Stimulated activated CD8-positive, alpha-beta memory T cell treated with anti-CD3 and anti-CD28 coated beads, Interleukin-7, amount 100 ng/mL, for 4 hours (primary cell): ENCODE measurements at places on chromosomes 11 and 22.

DNA sequence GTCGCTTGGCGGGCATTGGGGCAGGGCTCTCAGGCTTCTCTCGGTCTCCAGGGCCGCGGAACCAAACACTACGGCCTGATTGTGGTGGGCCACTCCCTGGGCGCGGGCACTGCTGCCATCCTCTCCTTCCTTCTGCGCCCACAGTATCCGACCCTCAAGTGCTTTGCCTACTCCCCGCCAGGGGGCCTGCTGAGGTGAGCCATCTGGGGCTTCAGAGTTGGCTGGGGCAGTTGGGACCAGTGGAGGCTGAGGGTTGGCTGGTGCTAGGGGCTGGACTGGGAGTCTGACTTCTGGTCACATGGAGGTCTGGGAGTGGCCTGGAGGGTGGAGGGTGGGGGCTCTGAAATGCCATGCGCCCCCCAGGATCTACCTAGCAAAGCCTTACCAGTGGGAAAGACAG, 15.3 kb upstream of the MYRF start:
- no peak for DNase-seq

- no peak for DNase-seq
These were observed 51.6 kb upstream of the BARX2 start for GRCh38 chr11:129323896-129324502.

DNA sequence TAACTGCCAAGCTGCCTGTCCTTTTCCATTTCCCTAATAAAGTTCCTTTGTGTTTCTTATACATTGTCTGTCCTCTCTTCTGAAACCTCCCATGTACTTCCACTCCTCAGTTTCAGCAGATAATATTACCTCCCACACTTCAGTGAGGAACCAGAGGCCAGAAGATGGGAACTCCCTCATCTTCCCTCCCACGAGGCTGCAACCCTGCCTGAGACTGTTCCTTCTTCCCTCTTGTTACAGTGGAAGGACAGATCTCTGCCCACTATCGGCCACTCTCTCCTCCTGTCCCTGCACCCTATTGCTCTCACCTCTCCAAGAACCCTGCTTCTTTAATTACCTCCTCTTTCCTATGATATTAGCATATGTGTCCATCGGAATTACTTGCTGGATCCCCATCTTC, 38.1 kb upstream of the SWAP70 start:
- no peak for DNase-seq

- DNase-seq: peak; percentile 57
These were observed 18.1 kb upstream of the JAM3 start for GRCh38 chr11:134050541-134051383.

GRCh38 chr11:12070446-12071267, 39.7 kb upstream of the MICAL2 start:
- no peak for DNase-seq

DNA sequence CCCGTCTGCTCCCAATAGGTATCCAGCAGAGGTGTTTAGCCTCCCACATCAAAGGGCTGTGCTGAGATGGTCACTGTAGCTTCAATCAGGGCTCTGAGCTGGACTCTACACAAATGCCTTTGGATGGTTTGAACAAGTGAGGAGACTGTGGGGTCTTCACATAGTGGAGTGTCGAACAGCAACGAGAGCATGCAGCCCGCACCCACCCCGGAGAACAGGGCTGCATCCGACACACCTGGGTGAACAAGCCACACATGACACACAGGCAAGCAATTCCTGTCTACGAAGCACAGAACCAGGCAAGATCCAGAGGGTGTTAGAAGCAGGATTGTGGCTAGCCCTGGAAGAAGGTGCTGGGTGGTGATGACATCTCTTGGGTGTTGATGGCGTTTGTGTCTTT, 58.0 kb upstream of the FGF3 start:
- DNase-seq: no peak

DNA sequence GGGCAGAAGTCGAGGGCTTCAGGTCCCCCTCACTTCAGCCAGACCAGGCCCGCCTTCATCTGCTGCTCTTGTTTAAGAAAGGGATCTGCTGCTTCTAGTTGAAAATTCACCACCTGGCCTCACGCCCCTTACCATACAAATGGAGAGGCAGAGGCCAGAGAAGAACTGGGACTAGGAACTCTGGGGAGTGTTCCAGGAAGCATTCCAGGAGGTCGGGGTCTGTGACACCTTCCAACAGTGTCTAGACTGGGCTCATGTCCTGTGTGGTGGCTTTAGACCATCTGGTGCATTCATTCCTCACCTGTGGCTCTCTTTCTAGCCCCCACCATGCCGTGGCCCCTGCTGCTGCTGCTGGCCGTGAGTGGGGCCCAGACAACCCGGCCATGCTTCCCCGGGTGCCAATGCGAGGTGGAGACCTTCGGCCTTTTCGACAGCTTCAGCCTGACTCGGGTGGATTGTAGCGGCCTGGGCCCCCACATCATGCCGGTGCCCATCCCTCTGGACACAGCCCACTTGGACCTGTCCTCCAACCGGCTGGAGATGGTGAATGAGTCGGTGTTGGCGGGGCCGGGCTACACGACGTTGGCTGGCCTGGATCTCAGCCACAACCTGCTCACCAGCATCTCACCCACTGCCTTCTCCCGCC, 12.3 kb downstream of the TSKU start:
- DNase-seq: no peak

- no peak for DNase-seq
These were observed 184.0 kb upstream of the GUCY1A2 start for GRCh38 chr11:107202241-107202640.

GRCh38 chr11:30510750-30511149, 75.4 kb downstream of the MPPED2 start:
- no peak for DNase-seq

DNA sequence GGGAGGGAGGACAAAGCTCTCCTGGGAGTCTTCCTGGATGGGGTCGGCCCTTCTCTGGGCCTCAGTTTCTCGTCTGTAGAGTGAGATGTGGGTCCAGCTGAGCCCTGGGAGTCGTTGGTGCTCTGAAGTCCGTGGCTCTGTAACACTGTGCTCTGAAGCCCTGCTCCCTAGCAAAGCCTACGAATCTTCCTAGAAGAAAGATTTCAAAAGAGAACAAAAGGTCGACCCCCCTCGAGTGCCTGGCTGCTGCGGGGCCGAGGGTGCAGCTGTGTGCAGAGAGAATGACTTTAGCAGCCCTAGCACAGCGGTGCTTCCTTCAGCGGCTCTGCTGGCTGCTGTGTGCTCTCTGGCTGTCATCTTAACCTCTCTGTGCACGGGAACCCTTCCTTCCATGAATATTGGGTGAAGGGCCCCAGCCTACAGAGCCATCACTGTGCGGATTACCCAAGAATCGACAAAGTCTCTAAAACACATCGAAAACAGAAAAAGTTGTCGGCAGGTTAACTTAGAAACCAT, 10.7 kb downstream of the ANO1 start:
- DNase-seq: no peak

DNA sequence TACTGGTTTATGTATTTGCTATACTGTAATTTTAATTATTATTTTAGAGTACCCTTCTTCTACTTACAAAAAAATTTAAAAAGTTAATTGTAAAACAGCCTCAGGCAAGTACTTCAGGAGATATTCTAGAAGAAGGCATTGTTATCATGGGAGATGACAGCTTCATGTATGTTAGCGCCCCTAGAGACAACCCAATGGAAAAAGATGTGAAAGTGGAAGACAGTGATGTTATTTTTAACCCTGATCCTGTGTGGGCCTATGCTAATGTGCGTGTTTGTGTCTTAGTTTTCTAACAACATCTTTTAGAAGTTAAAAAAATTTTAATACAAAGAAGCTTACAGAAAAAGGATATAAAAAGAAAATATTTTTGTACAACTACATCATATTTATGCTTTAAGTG, 205.0 kb downstream of the FAM76B start:
- DNase-seq: no peak

- DNase-seq: no peak
These were observed 196.5 kb downstream of the FAM76B start for GRCh38 chr11:95593111-95593510.

GRCh38 chr22:22995166-22995565, 75.2 kb upstream of the GNAZ start:
- DNase-seq: no peak

DNA sequence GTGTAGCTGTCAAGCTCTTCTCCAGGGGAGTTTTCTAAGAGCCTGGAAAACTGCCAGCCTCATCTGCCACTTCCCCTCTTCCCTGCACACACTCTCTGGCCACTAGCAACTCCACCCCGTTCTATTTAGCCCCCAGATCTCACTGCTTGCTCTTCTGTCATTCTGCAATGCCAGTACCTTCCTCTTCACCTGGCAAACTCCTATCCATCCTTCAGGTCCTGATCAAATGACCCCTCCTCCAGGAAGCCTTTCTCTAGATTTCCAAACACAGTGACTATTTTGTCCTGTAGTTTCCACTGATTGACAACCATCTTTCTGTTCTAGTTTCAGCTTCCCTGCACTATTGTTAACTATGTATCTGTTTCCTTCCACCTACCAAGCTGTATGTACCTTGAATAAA, 437.7 kb downstream of the SOX6 start:
- DNase-seq: no peak

GRCh38 chr11:108775324-108775723, 110.5 kb downstream of the DDX10 start:
- no peak for DNase-seq

DNA sequence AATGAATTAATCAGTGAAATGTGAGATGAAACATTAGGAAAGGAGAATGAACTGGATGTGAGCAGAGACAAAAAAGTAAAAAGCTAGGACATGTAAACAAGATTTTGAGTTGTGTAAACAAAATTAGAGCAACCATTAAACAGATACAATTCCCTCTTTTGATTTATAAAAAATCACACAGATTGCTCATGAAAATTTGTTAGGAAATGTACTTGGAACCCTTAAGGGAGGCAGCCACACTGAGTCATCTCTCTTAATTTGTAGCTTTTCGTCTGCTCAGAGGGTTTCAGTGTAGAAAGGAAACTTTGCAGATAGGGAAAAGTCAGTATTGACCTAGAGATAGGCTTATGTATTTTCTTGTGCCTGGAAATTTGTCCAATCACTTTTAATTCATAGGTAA, 49.6 kb upstream of the ME3 start:
- DNase-seq: no peak

- no peak for DNase-seq
These were observed 157.8 kb downstream of the CCDC34 start for GRCh38 chr11:27205250-27205649.

- no peak for DNase-seq
These were observed 69.8 kb downstream of the ARFGAP2 start for GRCh38 chr11:47106798-47107411.

DNA sequence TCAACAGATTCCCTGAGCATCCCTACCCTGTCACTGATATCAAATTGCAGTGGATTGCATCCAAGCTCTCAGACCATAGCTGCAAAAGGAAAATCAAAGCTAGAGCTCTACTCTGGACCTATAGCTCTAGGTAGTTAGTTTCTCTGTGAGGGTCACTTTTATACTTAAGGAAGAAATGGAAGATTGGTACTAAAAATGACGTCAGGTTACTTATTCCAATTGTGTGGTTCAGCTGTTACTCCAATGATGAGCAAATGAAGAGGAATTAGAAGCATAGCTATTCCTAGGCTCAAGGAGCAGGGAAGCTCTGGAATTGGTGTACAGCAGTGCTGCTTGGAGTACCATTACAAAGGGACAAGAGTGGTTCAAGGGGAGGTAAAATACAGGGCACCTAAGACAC, 36.4 kb upstream of the GLYATL1 start:
- DNase-seq: no peak

DNA sequence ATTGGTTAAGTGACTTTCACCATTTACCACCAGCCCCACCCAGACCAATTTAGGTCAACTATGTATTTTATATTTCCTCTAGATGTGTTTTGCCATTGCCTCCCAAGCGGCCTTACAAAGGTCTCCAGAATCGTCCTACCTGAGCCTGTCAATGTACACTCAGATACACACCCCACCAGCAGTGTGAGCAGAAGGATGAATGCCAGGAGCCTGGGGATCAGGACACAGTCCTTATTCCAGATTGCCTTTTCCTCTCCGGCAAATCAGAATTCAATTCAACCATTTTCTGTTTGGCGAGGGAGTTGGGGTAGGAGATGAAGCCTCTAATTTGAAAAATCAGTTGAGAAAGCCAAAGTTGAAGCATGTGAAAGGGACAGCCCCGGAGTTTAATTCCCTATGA, 35.4 kb upstream of the CRTAM start:
- no peak for DNase-seq

- DNase-seq: no peak
These were observed 54.1 kb upstream of the SLC25A1 start for GRCh38 chr22:19232623-19233022.

- no peak for DNase-seq
These were observed 887.2 kb downstream of the BRD1 start for GRCh38 chr22:48940266-48941032.

DNA sequence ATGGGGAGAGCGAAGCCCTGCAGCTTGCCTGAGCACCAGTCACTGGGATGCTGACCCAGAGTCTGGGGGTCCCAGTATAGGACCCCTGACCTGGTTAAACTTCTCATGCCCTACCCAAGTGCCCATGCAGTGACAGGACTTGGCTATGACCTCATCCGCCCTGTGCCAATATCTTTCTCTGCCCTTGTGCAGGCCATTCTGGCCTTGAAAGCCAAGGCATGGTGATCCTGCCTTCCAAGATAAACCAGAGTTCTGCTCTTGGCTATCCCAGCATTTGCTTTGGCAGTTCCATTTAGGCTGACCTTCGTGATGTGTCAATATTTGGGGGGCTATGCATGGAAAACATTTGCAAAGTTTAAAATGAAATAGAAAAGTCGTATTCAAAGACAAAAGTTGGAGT, 240.8 kb upstream of the MPPED2 start:
- no peak for DNase-seq

DNA sequence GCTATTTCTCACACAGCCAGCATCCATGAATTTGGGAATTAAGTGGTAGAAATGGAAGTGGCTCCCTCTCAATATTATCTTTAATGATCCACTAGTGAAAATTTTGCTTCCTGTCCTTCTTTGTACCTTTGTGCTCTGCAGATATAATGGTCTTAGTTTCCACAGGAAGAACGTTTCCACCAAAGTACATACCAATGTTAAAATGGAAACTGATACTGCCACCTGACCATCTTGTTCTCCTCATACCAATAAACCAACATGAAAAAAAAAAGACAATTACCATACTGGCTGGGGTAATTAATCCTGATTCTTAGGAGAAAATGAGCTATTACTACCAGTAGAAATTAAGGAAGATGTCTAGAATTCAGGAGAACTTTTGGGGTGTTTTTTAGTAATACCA, 32.3 kb downstream of the C11orf65 start:
- DNase-seq: no peak

DNA sequence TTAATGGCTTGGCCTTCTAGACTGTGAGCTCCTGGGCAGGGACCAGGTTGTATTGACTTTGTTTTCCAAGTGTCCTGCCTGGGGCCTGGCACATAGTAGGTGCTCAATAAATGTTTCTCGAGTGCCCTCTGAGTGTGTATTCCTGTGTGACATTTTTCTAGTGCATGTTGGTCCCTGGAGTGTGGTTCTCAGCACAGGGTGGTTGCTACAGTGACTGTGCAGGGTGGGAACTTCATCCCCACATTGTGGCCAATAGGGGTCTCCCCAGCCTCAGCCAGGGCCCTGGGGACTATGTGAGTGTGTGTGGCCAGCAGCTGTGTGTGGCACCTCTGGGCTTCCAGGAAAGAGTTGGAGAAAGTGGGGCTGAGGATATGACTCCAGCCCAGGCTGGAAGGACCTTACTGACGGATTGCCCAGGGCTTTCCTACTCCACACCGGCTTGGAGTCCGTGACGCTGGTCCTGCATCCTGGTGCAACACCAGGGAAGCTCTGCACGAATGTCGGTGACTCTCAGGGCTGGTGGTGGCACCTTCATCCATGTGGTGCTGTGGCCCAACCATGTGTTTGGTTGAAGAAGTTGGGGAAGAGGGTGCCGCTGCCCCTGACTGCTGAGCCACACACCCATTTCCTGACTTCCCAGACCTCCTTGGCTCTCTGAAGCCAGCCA, 9.0 kb upstream of the MARK2 start:
- DNase-seq: no peak
